ENCODE measurements at places on chromosomes 2 and 18. TPM values are rescaled to one million over a fixed set of nuclear protein-coding genes. Genes with fewer than 3 reads are reported as not detected.

GPR45 gene
- not detected for polyA plus RNA-seq

C1QL2 gene
- not detected for polyA plus RNA-seq

SATB2 gene
- polyA plus RNA-seq, result 1.3 TPM

ITPRIPL1 gene
- polyA plus RNA-seq, result 0.73 TPM

GPR35 gene
- 1.7 TPM for polyA plus RNA-seq

HES6 gene
- 5.5 TPM for polyA plus RNA-seq

INHBB gene
- 0.49 TPM for polyA plus RNA-seq

CAVIN2 gene
- polyA plus RNA-seq, result 17.9 TPM

ACOXL gene
- not detected for polyA plus RNA-seq

GLI2 gene
- 0.32 TPM for polyA plus RNA-seq

IL36RN gene
- not detected for polyA plus RNA-seq

SMYD1 gene
- polyA plus RNA-seq, result not detected

OBSL1 gene
- polyA plus RNA-seq, result 89.5 TPM

CXCR2 gene
- polyA plus RNA-seq, result not detected

PROKR1 gene
- polyA plus RNA-seq, result not detected
